ENCODE measurements at places on chromosomes 3 and 15. TPM values are rescaled to one million over a fixed set of nuclear protein-coding genes. Genes with fewer than 3 reads are reported as not detected.

DNA sequence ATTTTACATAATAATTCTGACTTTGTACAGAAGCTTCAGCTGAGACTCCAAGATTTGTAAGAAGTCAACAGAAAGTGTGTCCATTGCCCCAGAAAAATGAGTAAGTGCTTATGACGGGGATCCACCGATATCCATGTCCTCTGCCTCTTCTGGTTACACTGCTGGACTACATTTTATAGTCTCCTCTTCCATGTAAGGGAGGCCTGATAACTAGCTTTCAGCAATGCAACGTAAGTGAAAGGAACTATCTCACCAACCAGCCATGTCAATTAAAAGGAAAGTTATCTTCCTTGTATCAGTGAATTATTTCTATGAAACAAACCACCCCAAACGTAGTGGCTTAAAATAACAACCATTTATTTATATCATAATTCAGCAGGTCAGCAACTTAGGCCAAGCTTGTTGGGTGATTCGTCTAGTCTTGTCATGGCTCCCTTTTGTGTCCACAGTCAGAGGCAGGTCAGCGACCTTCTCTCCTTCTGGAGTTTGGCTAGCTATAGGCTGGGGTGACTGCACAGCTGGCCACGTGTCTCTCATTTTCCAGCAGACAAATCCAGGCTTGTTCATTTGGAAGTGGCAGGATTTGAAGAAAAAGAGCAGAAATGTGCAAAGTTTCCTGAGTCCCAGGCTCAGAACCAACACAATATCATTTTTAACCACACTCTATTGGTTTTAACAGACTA, 44.9 kb downstream of the TRIM69 start:
- DNase-seq = no peak

DNA sequence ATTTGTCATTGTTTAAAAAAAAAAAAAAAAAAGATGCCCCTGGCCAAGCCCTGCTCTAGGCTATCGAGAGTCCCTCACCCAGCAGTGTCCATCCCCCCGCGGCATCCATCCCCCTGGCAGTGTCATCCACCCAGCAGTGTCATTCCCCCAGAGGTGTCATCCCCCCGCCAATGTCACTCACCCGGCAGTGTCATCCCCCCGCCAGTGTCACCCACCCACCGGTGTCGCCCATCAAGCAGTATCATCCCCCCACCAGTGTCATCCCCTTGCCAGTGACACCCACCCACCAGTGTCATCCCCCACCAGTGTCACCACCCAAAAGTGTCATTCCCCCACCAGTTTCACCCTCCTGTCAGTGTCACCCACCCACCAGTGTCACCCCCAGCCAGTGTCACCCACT, 99.3 kb upstream of the PRR20G start:
- no peak for DNase-seq

DNA sequence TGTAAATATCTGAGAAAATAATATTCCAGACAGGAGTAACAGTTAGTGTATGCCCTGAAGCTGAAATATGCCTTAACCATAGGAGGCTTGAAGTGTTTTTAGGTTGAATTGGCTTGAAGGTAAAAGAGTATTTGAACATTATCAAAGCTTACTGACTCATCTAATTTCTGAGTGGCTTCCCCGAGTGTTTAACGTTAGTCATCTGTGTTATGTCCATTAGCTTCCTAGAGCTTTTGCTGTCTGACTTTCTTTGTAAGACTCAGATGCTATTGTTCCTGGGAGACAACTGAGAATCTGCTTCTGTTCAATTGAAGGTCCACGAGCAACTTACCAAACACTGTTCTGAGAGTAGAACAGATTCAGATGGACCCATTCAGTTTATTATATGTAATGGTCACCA, 656.8 kb upstream of the NECTIN3 start:
- DNase-seq = no peak

- DNase-seq = no peak
Observed at GRCh38 chr3:131537531-131537930, 34.8 kb upstream of the MRPL3 start.

- no peak for DNase-seq
Observed at GRCh38 chr3:197366301-197367044, 68.1 kb upstream of the DLG1 start.

- DNase-seq = no peak
Observed at GRCh38 chr15:43529141-43529540, 11.7 kb downstream of the MAP1A start.

Gene GPR176
- total RNA-seq = 1.1 TPM

- DNase-seq = no peak
Observed at GRCh38 chr3:159144891-159145290, 343.0 kb downstream of the MFSD1 start.

Gene DNASE1L3
- not detected for total RNA-seq

GRCh38 chr3:35969406-35969805, 330.1 kb downstream of the ARPP21 start:
- no peak for DNase-seq

- no peak for DNase-seq
Observed at GRCh38 chr3:135009014-135009413, 214.0 kb downstream of the EPHB1 start.

DNA sequence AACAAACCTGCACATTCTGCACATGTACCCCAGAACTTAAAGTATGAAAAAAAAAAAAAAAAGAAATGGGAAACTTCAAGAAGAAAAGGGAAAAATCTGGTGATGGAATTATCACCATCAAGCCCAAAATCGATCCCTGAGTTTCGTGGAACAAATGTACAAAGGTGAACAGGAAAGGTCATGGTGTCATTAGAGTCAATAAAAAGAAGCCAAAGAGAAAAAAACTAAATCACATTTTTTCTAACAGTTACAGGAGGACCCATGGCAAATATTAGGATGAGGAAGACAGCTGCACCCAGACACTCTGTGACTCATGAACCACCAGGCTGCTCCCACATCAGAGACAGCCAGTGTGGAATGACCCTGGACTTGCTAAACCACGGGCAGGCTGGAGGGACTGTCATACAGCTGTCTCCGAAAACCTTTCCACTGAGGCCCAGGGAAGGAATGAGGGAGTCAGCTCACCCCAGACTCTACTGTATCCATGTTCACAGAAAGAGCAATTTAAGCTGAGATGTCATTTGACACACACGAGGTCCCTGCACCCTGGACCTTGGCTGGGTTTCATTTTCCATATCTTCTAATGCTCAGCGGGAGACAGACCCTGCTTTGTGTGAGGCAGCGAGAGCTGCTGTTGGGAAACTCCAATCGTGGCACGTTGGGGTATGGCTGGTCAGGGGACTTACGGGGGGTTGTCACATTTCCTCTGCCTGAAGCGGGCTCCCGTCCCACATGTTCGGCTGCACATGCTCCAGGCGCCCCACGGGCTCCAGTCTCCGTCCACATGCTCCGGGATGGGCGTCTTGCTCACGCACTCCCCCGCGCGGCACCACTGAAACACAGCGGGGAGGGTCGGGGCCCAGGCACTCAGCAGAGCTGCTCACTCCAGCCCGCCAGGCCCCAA, 210.2 kb downstream of the ADAMTS17 start:
- no peak for DNase-seq

DNA sequence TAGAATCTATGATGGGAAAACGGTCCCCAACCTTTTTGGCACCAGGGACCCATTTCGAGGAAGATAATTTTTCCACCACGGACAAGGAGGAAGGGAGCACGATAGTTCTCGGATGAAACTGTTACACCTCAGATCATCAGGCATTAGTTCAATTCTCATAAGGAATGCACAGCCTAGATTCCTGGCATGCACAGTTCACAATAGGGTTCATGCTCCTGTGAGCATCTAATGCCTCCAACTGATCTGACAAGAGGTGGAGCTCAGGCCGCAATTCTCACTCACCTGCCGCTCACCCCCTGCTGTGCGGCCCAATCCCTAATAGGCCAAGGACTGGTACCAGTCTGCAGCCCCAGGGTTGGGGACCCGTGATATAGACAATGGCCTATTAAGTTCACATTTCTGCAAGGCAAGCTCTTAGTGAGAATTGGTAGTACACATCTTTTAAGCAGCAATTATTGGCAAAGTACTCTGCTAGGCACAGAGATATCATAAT, 26.5 kb downstream of the CD200R1 start:
- no peak for DNase-seq

DNA sequence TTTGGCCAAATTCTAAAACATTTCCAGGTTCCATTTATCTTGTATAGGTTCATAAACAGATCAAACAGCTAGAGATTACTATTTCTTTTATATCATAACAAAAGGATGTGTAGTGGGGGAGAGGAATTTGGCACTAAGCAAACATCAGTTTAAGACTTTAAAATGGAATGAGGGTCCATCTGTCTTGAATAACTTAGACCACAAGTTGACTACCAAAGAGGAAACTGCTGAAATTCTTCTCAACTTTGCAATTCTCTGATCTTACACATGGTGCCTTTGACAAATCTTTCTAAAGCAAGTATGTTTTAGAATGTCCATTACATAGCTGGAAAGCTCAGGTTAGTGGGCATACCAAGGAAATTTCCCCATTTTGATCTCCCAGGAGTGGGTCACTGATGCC, 140.5 kb upstream of the ADAMTS9 start:
- DNase-seq = no peak

- no peak for DNase-seq
Observed at GRCh38 chr15:28956491-28956890, 70.7 kb downstream of the APBA2 start.

DNA sequence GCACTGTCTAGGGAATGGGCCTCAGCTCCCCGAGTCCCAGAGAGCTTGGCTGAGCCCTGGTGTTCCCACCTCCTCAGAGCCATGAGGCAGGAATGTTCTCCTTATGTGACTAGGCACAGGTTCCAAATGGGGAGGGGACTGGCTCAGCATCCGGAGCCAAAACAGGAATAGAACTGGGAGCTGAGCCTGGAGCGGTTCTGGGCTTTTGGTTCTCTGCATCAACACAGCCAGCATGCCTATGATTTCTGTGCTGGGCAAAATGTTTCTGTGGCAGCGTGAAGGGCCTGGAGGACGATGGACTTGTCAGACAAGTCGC, at the start of gene FAM131A:
Gene FAM131A (plus strand): TSS at position 202 of the 316 bp plus-strand sequence. CDS start 31 bp downstream, at position 233.
- no peak for DNase-seq

Gene CAV3
- total RNA-seq = 15.7 TPM

Gene PEX5L
- not detected for total RNA-seq

DNA sequence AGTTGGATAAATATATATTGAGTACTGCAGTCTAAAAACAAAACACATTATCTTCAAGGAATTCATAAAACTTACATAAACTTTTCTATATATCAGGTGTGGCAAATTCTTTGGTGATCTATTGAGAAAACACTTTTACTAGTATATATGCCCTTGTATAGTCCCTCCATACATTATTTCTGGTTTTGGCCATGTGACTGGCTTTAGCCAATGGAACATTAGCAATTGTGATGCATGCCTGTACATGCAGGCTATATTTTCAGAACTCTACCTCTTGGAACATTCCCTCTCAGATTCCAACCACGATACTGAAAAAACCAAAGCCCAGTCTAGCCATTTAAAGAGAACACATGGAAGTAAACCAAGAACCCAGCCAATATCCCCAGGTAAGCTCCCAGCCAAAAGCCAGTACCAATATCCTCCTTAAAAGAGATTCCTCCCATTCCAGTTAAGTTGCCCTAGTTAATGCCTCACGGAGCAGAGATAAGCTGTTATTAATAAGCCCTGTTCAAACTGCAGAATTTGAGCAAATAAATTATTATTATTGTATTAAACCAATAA, 152.8 kb downstream of the NEK10 start:
- DNase-seq = no peak

Gene MST1
- 1.7 TPM for total RNA-seq

DNA sequence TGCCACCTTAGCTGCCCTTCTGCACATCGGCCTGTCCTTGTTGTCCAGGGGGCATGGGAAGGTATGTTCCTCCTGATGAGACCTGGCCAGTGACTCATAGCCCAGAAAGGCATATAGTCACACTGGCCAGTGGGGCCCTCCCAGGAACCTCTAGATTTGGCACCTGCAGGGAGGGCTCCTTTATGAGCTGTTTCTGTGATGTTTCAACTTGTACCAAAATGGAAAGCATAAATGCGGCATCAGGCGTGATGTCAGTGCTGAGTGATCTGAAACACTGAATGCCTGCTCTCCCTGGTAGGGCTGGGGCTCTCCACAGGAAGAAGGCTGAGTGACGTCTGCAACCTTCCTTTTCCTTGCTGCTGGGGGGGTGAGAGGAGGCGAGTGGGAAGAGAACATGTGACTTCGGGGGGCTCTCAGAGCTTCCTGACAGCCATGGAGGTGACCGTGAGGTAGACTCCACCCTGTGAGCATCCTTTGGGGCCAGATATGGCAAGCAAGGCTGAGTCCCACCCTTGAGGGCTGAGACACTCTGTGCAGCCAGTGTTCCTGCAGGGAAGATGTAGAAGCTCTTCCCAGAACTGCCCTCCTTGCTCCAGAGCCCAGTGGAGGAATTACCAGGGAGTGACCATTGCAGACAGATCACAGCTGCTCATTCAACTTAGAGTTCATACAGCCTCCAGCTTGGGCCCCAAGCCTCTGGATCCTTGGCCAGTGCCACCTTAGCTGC, 37.1 kb upstream of the APEH start:
- DNase-seq = no peak

DNA sequence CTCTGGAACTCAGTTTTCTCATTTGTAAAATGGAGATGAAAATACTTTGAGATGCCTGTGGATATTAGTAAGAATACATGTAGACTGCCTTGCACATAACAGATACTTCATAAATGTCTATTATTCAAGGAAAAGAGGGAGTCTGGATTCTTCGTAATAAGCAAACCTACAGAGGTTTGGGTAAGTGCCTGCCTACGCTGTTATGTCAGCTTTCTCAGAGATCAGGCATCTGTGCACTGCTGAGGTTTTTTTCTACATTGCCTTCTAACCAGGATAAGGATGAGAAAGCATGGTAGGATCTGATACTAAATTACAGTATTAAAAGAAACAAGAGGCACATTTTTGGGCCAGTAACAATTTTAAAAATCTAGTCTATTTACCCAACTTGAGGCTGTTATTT, 10.9 kb downstream of the MCTP2 start:
- DNase-seq = no peak

Gene PLSCR5
- total RNA-seq = not detected

Gene ETV5
- total RNA-seq = 19.0 TPM

GRCh38 chr3:69684309-69684961, 54.8 kb upstream of the MITF start:
- no peak for DNase-seq

DNA sequence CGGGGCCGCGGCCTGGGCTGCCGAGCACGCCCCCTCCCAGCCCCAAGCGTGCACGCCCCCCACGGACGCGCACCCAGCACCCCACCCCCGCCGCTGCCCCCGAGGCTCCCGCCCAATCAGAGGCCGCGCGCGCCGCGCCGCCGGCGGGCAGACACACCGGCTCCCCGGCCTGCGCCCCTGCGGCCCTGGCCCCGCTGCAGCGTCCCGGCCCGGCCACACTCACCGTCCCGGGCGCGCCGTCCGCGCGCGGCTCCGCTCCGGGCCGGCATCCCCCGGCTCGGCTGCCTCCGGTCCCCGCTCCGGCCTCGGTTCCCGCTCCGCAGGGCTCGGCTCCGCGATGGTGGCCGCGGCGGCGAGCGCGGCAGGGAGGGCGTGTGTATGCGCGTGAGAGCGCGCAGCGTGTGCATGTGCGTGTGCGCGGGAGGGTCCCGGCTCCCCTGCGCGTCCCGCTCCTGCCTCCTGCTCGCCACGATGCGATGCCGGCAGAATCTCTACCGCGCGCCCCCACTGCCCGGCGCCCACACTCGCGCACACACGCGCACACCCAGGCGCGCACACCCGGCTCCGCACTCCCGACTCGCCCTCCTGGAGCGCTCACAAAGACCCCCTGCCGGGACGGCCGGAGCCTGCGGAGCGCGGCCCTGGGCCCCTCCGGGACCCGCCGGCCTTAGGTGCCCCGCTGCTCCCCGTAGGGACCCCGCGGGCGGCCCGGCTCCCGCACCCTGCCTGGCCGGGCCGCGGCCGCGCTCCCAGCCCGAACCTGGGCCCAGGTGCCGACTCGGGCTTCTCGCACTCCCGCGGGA, 186.5 kb upstream of the LINGO1 start:
- DNase-seq = no peak

- DNase-seq = no peak
Observed at GRCh38 chr3:43699864-43700263, 9.1 kb downstream of the ABHD5 start.
